NCI-H2081 (cell line): ENCODE measurements at places on chromosomes 6 and 20.

DNA sequence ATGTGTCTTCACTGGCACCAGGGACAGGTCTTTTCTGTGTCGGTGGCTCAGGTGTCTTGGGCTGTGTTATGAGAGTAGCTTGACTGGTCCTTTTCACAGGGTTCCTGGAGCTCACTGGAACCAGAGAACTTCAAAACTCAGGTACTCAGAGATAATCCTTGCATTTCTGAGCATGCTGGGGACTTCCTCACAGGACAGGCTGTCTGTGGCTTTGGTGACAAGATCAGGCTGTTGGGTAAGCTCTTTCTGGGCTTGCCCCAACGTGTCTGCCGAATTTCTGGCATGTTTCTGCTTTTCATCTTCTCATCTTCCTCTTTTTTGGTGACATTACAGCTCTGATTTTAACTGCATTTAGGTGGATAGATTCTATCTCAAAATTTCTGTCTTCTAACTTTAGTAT lies 270.0 kb downstream of the CDH26 start:
- no peak for DNase-seq

GRCh38 chr6:351011-351866 lies 40.3 kb upstream of the IRF4 start:
- no peak for DNase-seq

DNA sequence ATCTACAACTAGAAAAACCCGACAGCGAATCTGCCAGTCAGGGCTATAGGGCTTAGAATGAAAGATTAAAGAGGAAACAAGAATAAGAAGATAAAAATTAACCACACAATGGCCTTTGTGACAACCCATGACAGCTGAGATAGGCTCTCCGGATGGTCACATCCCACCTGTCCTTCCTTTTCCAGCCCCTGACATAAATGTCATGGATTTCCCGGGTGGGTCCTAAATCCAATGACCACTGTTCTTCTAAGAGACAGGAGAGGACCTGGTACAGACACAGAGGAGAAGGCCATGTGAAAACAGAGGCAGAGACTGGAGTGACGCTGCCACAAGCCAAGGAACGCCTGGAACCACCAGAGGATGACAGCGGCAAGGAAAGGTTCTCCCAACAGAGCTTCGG lies 41.8 kb downstream of the ATXN1 start:
- DNase-seq, result no peak

GRCh38 chr6:107991772-107992550 lies 34.0 kb upstream of the SEC63 start:
- no peak for DNase-seq

DNA sequence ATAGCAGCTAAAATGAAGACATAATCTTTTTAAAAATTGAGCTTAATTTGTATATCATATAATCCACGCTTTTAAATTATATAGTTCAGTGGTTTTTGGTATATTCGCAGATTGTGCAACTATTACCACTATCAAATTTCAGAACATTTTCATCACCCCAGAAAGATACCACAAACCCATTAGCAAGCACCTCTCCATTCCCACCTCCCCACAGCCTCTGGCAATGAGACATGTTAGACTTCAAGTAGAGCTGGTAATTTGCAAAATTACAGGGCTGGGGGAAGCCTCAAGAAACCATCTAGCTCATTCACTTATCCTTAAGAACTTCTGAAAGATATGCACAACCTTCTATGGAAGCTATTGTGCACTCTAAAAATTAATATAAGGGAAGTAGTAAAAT lies 37.2 kb downstream of the TRMT6 start:
- DNase-seq, result no peak

DNA sequence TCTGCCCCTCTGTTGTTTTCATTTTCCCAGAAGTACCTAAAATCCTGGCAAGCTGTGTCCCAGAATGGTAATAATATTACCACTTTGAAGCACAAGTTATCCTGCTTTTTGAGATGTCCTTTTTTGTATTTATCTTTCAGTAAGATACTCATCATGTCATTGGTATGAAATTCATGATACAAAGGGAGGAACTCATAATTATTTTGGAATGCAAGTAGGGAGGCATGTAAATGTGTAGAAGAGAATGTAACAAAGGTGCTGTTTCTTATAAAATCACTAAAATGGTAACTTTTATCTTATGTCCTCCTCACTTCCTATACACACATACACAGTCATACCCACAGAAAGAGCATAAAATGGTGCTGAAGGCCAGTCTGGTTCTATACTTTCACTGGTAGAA lies 109.9 kb downstream of the CD2AP start:
- DNase-seq, result no peak

DNA sequence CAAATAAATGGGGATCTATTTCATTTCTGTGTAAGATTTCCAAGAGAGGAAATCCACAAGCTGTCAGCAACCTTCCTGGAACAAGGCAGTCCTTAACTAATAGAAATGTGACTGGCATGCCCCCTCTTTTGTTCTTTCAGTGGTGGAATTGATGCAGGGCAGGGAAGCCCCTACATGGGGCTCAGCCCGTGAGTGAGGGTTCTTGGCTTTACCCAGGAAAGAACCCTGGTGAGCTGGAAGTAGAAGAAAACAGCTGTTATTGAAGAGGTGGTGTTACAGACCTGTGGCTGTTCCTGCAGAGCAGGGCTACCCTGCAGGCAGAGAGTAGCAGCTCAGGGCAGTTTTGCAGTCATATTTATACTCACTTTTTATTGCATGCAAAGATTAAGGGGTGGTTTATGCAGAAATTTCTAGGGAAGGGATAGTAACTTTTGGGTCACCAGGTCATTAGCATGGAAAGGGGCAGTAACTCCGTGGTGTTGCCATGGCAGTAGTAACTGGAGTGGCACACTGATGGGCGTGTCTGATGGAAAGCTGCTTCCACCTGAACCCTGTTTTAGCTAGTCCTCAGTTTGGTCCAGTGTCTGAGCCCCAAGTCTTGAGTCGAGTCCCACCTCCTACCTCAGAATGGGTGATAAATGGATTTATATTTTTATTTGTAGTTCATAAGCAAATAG lies 88.7 kb upstream of the SCP2D1 start:
- DNase-seq, result no peak

- no peak for DNase-seq
Observed at GRCh38 chr6:7086488-7086887, 21.3 kb upstream of the RREB1 start.

GRCh38 chr20:44678242-44678641 lies 26.7 kb upstream of the ADA start:
- DNase-seq, result no peak

DNA sequence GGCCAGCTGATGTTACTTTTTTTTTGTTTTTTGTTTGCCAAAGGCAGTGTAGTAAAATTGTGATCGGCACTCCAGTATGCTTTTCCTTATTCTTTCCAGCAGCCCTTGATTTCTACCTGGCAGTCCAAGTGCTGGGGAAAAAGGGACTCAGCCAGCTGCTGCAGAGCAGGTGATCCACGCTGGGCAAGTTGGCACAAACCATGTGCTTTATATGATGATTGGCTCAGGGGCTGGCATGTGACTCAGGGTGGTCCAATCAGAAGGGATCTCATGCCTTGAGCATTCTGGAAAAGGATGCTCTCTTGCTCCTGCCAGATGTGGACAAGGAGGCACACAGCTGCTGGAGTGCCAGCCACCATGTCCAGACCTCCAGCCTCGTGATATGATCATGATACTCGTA lies 54.5 kb downstream of the SULF2 start:
- DNase-seq, result no peak

- DNase-seq, result no peak
Observed at GRCh38 chr6:79671600-79672266, 40.6 kb downstream of the SH3BGRL2 start.

DNA sequence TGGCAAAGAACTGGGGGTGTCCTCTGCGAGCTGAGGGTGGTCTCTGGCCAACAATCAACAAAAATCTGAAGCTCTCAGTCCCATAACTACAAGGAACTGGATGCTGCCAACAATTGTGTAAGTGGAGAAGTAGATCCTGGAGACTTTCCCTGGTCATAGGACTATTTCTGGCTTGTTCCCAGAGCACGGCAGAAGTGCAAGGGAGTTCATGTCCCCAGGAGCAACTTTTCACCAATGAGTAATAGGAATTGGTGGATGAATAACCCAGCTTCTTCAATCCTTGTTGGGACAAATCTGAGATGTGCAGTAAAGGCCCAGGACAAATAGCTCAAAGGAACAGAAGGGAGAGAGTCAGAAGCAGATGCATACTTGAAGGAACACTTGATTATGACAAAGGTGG lies 95.5 kb downstream of the QRSL1 start:
- no peak for DNase-seq

DNA sequence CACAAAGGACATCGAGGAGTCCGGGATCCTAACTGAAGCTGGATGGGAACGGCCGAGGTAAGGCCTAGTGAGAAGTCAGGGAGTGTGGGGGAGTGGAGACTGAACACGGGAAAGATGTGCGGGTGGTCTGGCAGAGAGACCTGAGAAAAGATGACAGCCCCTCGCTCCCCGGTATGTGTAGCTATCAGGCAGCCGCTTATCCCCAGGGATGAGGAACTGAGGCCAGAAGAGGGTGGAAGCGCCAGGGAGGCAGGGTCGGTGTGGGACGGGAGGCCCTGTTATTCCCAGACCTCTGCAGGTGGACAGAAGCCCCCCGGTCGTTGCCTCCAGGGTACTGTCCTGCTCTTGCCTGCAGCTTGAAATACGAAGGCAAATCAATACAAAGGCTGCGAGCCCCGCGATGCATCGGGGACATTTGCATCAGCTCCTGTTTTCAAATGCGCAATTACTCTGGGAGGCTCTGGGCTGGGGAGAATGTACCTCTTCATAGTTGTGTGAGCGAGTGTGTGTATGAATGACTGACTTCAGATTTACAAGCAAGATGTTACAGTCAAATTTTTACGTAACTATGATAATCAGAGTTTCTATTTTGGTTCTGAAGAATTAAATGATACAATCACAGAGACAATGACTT lies 221.3 kb downstream of the QKI start:
- DNase-seq, result no peak

DNA sequence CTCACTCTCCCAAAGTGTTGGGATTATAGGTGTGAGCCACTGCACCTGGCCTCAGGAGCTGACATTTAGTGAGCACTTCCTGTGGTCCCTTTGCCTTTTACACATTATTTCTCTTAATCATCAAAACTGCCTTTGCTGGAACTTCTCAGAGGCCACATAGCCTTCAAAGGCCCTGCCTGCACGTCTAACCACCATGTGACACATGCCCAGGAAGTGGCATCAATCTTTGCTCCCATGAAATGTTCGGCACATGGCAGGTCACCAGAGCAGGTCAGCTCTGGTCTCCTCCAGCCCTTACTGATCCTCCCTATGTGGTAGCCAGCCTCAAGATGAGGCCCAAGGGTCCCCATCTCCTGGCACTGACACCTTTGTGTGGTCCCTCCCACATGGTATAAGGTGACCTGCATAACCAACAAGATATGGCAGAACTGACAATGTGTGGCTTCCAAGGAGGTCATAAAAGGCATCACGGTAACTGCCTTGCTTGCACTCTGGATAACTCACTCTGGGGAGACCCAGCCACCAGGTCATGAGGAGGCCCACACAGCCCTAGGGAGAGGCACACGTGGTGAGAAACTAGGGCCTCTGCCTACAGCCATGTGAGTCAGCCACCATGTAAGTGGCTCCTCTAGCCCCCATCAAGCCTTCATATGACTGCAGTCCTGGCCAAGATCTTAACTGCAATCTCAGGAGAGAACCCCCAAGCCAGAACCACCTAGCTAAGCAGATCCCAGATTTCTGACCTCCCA lies 28.8 kb upstream of the HMGA1 start:
- no peak for DNase-seq

DNA sequence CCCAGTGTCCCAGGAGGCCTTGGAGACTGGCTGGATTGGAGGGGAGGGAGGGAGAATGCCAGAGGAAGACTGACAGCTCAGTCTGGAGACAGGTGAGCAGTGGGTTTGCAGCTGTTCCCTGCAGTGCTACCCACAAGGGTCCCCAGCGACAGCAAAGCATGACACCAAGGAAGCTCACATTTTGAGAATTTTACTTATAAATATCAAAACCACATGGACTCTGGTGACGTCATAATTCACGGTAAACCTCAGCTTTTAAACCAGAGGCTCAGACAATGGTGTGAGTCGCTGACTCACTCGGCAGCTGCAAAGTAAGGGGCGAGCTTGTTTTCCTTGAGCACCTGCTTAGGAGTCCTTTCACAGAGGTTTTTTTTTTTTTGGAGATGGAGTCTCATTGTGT lies 65.2 kb downstream of the THBS2 start:
- no peak for DNase-seq

GRCh38 chr20:59019217-59019616 lies at the start of gene TUBB1:
TUBB1 (plus strand) TSS chr20:59019429; CDS start chr20:59019523, 94 bp downstream.
- DNase-seq, result no peak

GRCh38 chr6:80642452-80642851 lies 536.0 kb downstream of the BCKDHB start:
- no peak for DNase-seq

GRCh38 chr6:38714239-38715015 lies 684 bp upstream of the DNAH8 start:
- no peak for DNase-seq

GRCh38 chr6:107319906-107320530 lies 139.3 kb downstream of the PDSS2 start:
- no peak for DNase-seq

DNA sequence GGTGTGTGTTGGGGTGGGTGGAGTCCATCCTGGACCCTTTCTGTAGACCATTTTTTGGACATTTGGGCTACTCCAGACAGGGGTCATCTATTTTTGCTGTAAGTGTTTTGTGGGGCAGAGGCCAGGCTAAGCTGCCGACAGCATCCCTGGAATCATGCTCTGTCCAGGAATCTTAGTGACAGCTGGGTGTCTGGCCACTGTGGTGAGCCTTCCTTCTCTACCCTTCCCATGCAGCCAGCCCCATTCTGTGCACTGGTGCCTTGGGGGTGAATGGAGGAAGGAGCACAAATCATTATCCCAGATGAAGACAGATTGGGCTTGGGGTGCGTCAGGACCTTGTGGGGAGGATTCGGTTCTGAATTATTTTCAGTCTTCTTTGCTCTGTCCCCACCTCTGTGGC lies 20.2 kb downstream of the TOX2 start:
- DNase-seq, result no peak

DNA sequence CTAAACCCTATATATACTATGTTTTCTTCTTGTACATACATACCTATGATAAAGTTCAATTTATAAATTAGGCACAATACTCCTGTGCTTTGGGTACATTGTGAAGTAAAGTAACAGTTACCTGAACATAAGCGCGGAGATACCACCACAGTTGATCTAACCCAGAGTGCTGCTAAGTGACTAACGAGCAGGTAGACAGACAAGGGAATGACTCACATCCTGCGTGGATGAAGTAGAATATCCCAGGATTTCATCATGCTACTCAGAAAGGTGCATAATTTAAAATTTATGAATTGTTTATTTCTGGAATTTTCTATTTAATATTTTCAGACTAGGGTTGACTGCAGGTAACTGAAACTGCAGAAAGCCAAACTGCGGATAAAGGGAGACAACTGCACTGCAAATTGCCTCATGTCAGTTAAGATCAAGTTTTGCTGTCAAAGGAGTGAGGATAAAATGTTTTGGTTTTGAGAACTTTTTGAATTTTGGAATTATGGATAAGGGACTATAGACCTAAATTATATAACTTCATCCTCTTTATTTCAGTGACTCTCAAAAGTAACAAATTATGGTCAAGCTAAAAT lies 14.4 kb downstream of the MKKS start:
- no peak for DNase-seq
